Stimulated activated CD4-positive, alpha-beta T cell treated with anti-CD3 and anti-CD28 coated beads, Interleukin-15, amount 100 ng/mL, for 48 hours (primary cell): ENCODE measurements at places on chromosomes 1 and 21.

- no peak for DNase-seq
These were observed 49.1 kb upstream of the SDC3 start for GRCh38 chr1:30957560-30958222.

DNA sequence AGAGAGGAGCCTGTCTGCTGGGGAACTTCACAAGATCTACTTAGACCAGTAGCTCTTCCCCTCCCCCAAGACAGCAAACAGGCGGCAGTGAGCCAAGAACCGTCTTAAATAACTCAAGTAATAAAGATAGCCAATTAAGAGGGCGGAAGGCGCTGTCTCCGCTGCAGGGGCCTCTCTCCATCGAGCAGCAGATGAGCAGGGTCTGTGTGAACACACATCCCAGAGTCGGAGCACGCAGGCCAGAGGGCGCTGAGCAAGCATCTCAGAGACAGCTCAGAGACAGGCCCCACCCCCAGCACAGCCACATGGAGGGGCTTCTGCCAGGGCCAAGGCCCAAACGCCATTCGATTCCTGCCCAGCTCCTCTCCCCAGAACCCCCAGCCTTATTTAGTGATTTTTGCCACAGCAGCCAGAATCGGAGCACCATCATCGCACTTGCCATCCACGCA, 11.1 kb downstream of the IFFO2 start:
- DNase-seq: no peak

- no peak for DNase-seq
These were observed 327.5 kb upstream of the POGK start for GRCh38 chr1:166511761-166512160.

- DNase-seq: no peak
These were observed 23.1 kb upstream of the PPT1 start for GRCh38 chr1:40120128-40120527.

- DNase-seq: no peak
These were observed 45.0 kb upstream of the DNAJC6 start for GRCh38 chr1:65264197-65264929.

- DNase-seq: no peak
These were observed 47.8 kb downstream of the ITPKB start for GRCh38 chr1:226691247-226691646.

DNA sequence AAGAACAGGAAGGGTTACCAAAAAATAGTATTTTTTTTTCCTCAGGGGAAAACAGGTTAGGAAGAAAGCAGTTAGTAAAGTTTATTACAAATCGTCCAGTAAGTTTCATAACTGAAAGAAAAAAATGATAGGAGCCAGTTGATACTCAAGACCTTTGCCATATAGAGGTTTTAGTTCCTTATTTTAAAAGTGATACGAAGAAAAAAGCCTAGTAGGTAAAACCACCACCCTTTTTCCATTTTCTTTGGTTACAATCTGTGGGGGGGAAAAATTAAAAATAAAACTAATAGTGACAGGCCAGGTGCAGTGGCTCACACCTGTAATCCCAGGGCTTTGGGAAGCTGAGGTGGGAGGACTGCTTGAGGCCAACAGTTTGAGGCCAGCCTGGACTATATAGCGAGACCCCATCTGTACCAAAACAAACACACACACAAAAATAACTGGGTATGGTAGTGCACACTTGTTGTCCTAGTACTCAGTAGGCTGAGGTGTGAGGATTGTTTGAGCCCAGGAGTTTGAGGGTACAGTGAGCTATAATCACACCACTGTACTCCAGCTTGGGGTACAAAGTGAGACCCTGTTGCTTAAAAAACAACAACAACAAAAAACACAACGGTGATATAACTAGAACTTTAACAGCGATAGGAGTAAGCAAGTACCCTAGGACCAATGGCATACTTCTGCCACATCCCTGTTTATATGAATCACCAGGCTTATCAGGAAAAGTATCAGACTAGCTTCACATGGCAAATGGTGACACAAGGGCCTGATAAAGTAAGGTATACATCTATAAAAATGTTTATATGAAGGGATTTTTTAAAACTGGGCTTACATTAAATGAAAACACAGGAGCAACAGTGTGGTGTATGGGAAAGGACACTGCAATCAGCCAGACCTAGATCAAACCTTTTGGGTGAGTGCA, 5.4 kb downstream of the TMEM59 start:
- DNase-seq: no peak

GRCh38 chr1:225447650-225448089, 19.8 kb upstream of the LBR start:
- DNase-seq: no peak

- no peak for DNase-seq
These were observed 74.7 kb downstream of the PSMG1 start for GRCh38 chr21:39108291-39109162.

- DNase-seq: no peak
These were observed 19.1 kb downstream of the AGL start for GRCh38 chr1:99869304-99869703.

- DNase-seq: no peak
These were observed 397.9 kb upstream of the NR5A2 start for GRCh38 chr1:199629624-199630023.

DNA sequence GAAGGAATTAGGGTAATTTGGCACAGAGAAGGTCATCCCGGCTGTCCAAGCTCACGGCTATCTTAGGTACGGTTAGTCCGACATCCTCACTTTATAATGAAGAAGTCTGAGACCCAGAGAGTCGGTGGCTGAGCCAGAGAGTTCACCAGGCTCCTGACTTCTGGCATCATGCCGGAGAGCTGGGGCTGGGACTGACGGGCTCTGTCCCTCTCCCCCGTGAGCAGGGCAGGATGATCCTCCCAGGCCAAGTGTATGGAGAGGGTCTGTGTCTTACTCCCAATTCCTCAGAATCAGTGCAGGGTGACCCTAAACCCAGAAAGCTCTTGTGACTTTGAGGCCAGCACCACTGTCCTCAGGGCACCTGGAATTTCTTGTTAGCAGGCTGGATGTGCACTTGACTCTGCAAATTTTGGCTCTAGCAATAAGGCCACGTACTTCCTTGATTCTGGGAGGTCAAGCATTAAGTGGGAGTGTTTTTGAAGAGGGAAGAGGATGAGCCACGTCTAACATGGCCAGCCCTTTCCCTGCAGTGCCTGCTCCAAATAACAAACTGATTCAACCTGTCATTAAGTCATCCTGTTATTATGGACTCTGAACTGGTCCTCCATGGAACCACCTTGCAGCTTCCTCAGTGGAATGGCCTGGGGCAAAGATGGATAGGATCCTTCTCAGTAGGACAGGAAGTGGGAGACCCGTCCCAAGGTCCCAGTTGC, 20.8 kb upstream of the BTG2 start:
- no peak for DNase-seq

- no peak for DNase-seq
These were observed 143.6 kb downstream of the LRRC7 start for GRCh38 chr1:69711190-69711930.

- no peak for DNase-seq
These were observed 1280.1 kb downstream of the KCNT2 start for GRCh38 chr1:195328102-195328501.

- DNase-seq: no peak
These were observed 23.3 kb downstream of the CNIH4 start for GRCh38 chr1:224380003-224380402.

- DNase-seq: no peak
These were observed 53.1 kb upstream of the CTPS1 start for GRCh38 chr1:40926441-40926840.

DNA sequence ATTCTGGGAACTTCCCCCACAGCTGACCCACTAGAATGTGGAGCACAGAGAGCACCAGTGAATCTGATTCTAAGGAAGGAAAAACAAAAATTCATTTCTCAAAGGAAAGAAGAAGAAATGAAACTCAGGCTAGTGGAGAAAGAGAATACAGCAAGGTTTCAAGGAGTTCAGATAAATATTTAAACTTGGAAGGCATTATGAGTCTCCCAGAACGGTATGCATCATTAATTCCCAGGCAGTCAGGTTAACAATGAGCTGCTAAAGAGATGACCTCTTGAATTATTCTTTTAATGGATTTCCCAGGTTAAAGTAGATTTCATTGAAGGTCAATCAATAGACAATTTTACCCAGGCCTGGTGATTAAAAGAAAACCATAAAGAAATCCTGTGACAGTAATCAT, 103.6 kb upstream of the KAZN start:
- DNase-seq: no peak

DNA sequence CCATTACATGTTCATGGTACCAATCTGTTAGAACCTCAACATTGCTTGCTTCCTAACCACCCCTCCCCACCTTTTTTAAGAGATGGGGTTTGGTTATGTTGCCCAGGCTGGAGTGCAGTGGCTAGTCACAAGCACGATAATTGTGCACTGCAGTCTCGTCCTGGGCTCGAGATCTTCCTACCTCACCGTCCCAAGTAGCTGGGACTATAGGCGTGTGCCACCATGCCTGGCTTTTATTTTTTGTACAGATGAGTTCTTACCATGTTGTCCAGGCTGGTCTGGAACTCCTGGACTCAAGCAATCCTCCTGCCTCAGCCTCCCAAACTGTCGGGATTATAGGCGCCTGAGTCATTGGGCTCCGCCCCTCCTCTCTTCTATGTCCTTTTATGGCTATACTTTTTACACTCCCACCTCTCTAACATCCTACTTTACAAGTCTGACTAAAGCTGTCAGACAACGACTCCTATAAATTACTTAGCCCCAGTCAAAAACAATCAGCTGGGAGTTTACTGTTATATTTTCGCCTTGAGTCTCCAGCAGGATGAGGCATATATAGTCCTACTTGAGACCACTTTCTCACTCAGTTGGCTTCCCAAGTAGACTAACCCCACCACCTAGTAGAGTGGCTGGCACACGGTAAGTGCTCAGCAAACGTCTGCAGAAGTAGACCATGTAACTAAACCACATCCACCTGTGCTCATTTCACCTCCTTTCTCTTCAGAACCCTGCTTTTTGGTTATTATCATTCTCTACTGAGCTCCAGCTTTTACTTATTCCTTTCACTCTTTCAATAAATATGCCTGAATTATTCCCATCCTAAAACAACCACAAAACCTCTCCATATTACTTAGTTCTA, 13.8 kb downstream of the ENSA start:
- no peak for DNase-seq

GRCh38 chr1:39091845-39092645, 65.9 kb downstream of the NDUFS5 start:
- DNase-seq: no peak

- no peak for DNase-seq
These were observed 8.6 kb upstream of the AK2 start for GRCh38 chr1:33045246-33045645.

- DNase-seq: no peak
These were observed 31.3 kb upstream of the AXDND1 start for GRCh38 chr1:179334440-179334839.

- no peak for DNase-seq
These were observed 76.6 kb downstream of the HSPA13 start for GRCh38 chr21:14306126-14306907.

- no peak for DNase-seq
These were observed 61.0 kb downstream of the RUNX1 start for GRCh38 chr21:34988139-34988538.

DNA sequence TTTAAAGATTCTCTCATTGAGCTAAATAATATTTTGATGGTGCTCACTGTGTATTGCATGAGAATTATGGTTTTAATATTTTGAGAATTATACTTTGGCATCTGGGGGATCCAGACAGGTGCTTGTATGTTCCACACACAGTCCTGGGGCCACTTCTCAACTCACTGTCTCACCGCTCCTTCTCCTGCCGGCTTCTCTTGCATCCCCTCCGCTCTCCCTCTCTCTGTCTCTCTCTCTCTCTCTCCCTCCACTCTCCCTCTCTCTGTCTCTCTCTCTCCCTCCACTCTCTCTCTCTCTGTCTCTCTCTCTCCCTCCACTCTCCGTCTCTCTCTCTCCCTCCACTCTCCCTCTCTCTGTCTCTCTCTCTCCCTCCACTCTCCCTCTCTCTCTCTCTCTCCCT, 32.2 kb upstream of the ZC3H12A start:
- DNase-seq: no peak

DNA sequence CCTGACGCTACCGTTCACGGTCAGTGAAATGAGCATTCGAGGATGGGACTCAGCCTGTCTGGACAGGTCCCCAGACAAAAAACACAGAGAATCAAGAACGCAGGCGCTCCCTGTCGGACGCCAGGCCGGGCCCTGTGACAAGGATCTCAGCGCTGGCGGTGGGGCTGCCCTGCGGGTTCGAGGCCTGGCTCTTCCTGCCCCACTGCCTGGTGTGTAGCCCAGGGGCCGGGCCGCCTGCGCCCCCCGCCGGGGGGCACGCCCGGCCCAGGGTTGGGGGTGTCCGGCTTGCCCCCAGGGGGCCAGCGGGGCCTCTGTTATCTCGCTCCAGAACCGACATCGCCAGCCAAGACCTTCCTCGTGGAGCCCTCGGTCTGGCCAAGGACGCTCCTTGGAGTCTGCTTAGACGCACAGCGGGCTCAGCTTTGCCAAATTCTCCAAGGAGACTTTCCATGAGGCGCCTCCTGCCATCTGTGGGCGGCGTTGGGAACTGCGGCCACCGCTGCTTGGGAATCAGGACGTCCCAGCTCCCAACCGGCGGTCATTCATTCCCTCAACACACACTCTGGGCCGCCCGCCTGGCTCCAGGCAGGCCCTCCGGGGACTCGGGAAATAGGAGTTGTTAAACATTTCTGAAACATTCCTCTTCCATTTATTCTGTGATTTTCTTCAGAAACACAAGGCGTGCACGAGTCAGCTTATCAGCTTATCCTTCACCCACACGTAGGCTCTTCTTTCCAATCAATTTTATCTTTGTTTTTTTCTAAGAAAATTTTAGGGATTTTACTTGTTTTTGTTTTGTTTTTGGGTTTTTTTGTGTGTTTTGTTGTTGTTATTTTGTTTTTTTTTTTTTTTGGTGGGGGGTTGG, 11.3 kb upstream of the RIPK4 start:
- no peak for DNase-seq

DNA sequence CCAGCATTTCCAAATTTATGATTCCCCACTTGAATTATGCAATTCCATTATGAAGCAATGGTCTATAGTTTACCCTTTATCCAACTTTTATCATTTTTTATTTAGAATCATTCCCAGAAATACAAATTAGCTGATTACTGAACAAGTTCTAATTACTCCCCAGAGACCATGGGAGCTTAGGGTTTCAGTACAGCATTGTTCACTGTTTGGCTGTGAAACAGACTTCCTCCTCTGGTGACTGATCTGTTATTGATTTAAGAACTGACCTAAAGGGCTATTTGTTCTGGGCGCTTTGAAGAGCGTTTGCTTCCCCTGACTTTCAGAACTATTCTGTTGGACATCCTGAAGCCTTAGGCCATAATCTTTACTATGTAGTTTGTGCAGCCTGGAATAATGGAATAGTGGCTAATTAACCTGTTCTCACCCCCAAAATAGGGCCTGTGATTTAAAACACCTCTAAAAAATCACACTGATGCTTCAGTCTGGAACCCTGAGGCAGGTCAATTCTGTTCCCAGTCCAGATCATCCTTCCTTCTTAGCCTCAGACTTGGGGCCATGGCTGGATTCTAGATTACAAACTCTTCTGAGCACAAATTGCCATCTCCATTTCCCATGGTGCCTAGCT, 58.7 kb downstream of the ALG14 start:
- DNase-seq: no peak

- DNase-seq: no peak
These were observed 630.7 kb upstream of the PLXNA2 start for GRCh38 chr1:208874915-208875314.
